Stimulated activated CD8-positive, alpha-beta memory T cell treated with anti-CD3 and anti-CD28 coated beads, Interleukin-15, amount 100 ng/mL, for 4 hours (primary cell): ENCODE measurements at places on chromosomes 11 and 22.

DNA sequence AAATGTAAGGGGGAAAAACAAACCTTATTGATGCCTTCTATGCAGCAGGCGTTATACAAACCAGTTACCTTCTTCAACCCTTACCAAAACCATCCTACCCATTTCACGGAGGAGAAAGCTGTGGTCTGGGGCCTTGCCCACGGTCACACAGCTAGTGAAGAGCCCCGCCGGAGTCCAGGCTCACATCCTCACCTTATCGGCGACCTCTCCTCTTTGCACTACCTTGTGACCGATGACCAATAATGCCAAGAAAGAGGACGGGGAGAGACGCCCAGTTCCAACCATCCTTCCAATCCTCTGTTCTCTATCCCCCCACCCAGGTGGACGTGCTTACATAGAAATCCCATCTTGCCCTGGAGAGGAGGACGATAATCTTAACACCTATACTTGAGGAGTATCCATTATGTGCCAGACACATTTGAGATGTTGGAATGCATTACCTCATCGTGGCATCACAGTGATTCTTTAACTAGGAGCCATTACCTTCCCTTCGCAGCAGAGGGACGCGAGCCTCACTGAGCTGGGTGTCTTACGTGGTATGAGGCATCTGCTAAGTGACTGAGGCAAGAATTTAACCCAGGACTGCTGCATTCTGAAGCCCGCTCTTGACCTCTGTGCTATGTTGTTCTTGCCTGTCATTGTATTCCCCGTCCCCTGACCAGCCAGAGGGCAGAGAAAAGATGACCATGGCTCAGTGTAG, 253.7 kb upstream of the B3GAT1 start:
- DNase-seq: no peak

GRCh38 chr11:3123305-3123704, 41.8 kb downstream of the OSBPL5 start:
- no peak for DNase-seq

GRCh38 chr11:6482441-6482840, 1.1 kb downstream of the TIMM10B start:
- no peak for DNase-seq

GRCh38 chr11:108726077-108726800, 61.4 kb downstream of the DDX10 start:
- DNase-seq: no peak

- no peak for DNase-seq
These were observed 12.4 kb downstream of the CRELD2 start for GRCh38 chr22:49930596-49931412.

DNA sequence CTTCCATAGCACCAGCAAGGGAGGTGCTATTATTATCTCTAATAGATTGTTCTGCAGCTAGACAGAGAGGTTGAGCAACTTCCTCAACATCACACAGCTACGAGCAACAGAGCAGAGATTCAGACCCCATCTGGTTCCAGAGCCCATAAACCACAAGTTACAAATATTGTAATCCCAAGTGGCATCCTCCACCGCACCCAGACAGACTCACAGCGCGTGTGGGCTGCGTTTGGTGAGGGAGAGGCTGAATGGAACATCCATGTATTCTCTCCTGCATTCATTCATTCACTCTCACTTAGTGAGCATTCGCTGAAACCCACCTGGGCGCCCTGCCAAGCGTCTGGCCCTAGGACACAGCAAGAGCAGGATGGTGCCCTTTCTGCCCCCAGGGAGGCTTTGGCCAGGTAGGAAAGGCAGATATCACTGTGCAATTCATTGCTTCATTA, 33.5 kb downstream of the LIF start:
- DNase-seq: no peak

DNA sequence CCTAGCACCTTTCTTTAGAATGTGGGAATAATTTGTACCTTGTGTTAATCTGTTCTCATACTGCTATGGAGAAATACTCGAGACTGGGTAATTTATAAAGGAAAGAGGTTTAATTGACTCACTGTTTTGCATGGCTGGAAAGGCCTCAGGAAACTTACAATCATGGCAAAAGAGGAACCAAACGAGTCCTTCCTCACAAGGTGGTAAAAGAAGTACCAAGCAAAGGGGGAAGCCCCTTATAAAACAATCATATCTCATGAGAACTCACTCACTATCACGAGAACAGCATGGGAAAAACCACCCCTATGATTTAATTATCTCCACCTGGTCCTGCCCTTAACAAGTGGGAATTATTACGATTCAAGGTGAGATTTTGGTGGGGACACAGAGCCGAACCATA, 127.1 kb upstream of the ANO3 start:
- DNase-seq: no peak

GRCh38 chr22:41826430-41827383, 6.2 kb upstream of the SREBF2 start:
- DNase-seq: no peak

DNA sequence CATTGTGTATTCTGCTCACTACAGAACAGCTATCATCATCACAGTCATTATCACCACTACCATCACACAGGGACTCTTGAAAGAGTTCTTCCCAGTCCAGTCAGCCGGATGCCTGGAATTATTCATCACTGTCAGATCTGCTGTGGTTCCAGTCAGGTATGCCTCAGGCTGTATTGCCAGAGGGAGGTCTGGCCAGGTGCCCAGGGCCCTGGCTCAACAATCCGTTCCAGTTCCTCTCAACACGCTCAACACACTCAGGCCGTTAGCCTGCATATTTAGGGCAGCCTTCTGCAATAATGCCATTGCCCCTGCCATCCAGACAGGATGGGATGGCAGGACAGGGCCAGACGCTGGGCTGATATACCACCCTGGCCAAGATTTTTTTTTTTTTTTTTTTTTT, 28.6 kb upstream of the RASL10A start:
- DNase-seq: no peak

DNA sequence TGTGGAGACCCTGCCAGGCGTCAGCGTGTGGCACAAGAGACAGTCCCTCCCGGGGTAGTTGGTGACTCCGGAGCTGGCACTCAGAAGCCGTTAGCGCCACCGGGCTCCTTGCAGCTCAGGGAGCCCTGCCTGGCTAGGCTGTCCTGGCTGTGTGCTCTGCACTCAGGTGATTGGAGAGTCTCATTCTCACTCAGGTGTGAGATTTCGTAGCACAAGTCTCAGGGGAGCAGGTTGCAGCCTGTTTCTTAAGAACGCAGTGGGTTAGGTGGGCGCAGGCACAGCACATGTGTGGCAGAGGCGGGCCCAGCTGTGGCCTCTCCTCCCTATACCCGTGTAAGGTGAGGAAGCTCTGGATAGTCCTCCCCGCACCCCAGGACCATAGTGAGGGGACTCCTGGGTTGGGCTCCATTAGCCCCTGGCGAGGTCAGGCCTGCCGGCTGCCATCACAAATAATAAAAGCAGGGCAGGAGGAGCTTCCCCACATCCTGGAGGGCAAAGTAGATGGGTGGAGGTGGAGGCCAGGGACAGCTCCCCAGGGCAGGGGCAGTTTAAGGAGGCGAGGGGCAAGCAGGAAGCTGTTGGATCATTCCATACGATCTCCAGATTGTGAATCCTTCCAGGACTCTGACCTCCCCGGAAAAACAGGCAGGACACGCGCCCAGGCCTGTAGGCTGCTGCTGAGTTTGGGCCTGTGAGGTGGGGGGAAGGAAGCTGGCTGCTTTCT, 39.4 kb downstream of the SBF1 start:
- no peak for DNase-seq

DNA sequence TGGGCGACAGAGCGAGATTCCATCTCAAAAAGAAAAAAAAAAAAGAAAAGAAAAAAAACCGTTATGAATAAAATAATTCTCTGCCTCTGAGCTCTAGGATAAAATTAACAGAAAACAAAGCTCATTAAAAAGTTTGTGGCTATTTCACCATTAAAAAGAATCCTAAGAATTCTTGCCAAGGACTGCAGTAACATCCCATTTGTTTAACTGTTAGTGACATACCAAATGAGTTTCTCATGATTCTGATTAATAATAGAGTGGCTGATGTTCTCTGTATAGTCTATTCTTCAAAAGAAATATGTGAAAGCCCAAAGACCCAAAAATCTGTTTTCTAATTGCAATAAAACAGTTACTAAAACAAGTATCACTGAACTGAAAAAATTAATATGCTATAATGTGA, 19.7 kb downstream of the CLNS1A start:
- no peak for DNase-seq

DNA sequence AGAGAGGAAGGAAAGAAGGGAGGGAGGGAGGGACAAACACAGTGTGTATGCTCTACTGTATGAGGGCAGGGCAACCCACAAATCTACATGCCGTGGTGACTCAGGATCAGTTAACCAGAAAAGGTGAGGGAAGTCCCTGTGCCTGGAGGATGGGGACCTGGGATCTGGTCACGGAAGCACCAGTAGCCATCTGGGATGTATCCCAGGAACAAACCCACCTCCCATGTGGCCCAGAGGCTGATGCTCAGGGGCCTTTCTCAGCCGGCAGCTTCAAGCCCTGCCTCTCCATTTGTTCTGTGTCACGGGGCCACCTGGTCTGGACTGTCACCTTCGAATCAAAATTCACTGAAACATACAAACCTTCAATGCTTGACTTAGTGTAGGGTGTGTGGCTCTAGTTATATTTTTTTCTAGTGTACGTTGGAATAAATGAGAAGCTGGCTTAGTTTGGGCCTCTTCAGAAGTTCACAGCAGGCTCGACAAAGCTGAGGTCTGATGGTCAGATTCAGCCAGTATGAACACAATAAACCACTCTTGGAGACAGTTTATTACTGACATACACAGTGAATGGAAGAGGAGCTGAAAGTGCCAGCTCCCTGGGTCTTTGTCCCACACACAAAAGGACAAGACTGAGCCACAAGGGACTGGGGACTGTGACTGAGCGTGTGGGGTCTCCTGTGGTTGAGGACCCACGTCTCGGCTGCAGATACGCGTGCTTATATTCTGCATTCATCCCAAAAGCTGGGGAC, 23.5 kb upstream of the RTL6 start:
- no peak for DNase-seq

DNA sequence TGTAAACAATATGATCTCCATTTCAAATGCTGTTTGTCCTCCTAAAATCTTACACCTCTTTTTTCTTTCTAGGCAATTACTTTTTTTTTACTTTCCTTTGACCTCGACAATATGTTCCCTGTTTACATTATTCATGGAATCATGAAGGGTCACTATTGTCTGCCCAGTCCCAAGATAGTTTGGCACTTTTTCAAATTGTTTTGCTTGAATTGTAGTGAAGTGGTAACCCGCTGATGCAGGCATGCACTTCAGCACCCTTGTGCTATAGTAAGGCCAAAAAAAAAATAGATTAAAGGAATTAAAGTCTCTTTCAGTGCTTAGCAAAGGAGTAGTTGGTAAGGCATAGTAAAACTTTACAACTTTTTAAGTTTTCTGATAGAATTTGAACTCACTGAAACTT, 90.9 kb downstream of the PAX6 start:
- no peak for DNase-seq

DNA sequence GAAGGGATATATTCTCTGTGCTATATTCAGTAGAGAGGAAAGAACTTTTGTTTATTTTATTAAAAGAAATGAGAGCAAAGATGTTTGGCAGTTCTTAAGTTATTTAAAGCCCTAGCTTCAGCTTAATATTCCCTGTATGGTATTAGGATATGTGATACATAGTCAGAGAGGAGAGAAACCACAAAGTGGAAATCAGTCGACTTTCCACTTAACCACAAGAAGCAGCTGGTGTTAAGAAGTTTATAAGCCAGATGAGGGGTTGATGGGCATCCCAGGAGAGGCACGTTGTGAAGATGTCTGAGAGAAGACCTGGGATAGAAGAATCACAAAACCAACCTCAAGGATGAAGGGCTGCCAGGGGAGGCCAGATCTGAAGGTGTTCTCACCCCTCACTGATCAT, 23.3 kb upstream of the PHF21B start:
- no peak for DNase-seq

GRCh38 chr11:110951037-110951949, 239.1 kb upstream of the ARHGAP20 start:
- DNase-seq: no peak

DNA sequence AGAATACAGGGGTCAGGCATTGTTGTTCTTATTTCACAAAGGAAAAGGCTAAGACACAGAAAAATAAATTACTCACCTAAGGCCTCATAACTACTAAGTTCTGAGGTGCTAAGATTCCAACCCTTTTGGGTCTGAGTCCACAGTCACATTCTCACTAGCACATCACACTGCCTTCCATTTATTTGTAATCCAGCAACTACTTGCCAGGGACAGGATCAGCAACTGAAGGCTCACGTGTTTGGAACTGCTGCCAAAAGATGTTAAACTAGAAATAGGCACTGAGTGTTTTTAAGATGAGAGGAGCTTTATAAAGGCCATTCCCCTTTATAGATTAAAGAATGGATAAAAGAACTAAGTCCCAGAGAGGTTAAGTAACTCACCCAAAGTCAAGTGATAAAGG, 58.0 kb downstream of the CADM1 start:
- no peak for DNase-seq

GRCh38 chr11:119088406-119088805, 3.7 kb downstream of the HMBS start:
- DNase-seq: no peak

DNA sequence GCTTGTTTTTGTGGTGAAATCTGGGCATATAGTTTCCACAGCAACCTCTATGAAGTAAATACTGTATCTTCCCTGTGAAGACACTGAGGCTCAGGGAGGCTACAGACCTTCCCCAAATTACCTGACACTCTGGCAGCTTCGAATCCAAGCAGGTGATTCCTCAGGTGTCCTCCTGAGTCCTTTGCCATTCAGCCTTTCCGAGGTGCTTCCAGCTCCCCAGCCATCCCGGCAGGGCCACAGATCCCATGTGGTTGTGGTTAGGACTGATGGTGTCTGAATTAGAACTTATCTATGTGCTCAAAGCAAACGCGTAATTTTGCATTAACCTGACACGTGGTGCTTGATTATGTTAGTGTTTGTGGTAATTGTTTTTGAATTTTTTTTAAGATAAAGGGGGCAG, 785.6 kb downstream of the BRD1 start:
- DNase-seq: no peak

- no peak for DNase-seq
These were observed 398.8 kb upstream of the FAT3 start for GRCh38 chr11:91825777-91826176.

- no peak for DNase-seq
These were observed at the start of gene PARVA for GRCh38 chr11:12377106-12377823. Gene PARVA, plus strand, starts transcription at chr11:12377571. Its CDS starts 77 bp downstream, at chr11:12377648.

GRCh38 chr11:95989780-95990179, 65.9 kb upstream of the MTMR2 start:
- DNase-seq: no peak

DNA sequence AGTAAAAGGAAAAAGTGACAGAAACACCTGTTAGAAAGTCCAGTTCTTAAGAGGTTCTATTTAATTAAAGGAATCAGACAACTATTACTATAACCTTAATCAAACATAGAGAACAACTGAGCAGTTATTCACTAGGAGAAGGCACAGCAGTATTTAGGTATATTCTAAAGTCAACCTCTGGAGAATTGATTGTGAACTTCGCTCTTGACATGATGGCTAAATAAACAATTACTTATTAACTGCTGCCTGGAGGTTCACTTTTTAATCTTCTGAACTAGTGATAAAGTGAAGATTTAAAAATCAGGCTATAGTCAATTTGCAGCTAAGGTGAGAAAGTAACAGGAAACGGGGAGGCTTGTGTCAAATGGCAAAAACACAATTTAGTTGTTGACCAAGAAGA, 557.3 kb downstream of the FAM181B start:
- no peak for DNase-seq

- DNase-seq: no peak
These were observed 103.0 kb downstream of the DBX1 start for GRCh38 chr11:20056950-20057943.

GRCh38 chr22:27251563-27251962, 550.0 kb downstream of the MN1 start:
- DNase-seq: no peak

- DNase-seq: no peak
These were observed 54.7 kb downstream of the FBXO7 start for GRCh38 chr22:32528984-32529982.

GRCh38 chr11:90635151-90635550, 412.3 kb upstream of the CHORDC1 start:
- no peak for DNase-seq
